Lower lobe of right lung (tissue), 2 donors: ENCODE measurements at places on chromosomes 12 and 14. TPM values are rescaled to one million over a fixed set of nuclear protein-coding genes. Genes with fewer than 3 reads are reported as not detected.

OSBPL8 gene
- total RNA-seq, result 82.7 TPM

GRCh38 chr14:39419272-39419671 is 13.0 kb downstream of the FBXO33 start:
- H3K27me3 ChIP-seq, result no peaks in the 10 kb centered on the region
- no peak overlapping the region for H3K4me3 ChIP-seq
- DNase-seq, result no peak
- no peak overlapping the region for H3K27ac ChIP-seq
- H3K36me3 ChIP-seq, result no peaks in the 10 kb centered on the region

CLEC14A gene
- 57.0 TPM for total RNA-seq

ZDHHC22 gene
- not detected for total RNA-seq

GRCh38 chr12:39451977-39452376 is 9.1 kb upstream of the KIF21A start:
- no peaks in the 10 kb centered on the region for H3K27me3 ChIP-seq
- no peak overlapping the region for H3K27ac ChIP-seq
- no peak overlapping the region for H3K4me3 ChIP-seq

MYH7 gene
- 0.09 TPM for total RNA-seq

DNA sequence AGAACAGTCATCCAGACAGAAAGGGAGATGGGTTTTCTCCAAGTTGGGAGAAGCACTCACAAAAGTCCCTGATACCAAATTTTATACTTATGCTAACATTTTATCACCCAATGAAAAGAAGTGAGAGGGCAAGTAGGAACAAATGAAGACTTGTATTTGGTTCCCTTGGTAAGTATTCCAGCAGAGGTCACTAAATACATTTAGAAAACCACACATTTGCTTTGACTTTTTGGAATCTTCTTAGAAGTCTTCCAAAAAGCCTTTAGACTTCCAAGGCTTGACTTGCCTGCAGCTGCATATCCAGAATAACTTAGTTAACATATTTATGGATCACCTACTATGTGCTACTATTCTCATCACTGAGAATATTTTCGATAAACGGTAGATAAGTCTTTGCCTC is 3.1 kb upstream of the GYS2 start:
- H3K4me3 ChIP-seq, result no peak overlapping the region
- no peaks in the 10 kb centered on the region for H3K36me3 ChIP-seq
- no peak overlapping the region for H3K27ac ChIP-seq
- no peaks in the 10 kb centered on the region for H3K4me1 ChIP-seq
- no peaks in the 10 kb centered on the region for H3K27me3 ChIP-seq
- DNase-seq, result no peak

DNA sequence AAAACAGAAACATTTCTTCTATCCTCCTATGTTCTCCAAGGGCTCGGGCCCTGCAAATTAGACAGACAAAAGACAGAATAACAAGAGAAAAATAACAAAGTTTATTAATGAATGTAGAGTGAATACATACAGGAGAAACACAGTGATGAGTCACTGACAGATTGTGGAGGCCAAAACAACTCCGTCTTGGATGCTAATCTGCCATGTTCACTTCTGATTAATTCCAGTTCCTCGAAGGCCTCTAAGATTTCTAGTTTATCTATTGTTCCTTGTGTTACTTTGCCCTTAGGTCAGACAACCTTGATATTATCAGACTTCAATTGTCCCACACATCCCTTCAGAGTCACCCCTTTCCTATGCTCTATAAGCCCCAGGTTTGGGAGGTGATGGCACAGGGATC is 26.8 kb upstream of the NEDD1 start:
- no peaks in the 10 kb centered on the region for H3K27me3 ChIP-seq
- no peak for DNase-seq
- H3K36me3 ChIP-seq, result no peaks in the 10 kb centered on the region

- DNase-seq, result no peak
- peak overlapping the region; percentile 93 for H3K27ac ChIP-seq
- H3K36me3 ChIP-seq, result peaks cover 38% of the 10 kb centered on the region
Measured at GRCh38 chr12:56188131-56188777, 1.0 kb downstream of the SMARCC2 start.

DNA sequence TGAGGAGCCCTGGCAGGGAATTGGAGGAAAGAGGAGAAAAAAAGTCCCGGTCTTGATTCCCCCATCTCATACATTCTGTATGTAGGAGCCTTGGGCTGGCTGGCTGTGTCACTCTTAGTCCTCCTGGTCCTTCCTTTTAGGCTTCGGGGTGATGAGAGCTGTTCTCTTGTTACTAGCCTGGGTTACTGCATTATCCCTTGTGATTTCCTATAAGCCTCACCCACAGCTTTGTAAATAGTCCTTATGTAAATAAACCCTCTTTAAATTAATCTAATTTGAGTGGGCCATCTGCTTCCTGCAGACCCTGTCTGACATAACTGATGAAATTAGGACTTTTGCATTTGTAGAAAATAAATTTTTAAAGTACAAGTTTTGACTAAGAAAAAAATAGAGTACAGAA is 19.2 kb downstream of the DNM1L start:
- no peak overlapping the region for H3K4me3 ChIP-seq
- no peak for DNase-seq
- peaks cover 3% of the 10 kb centered on the region for H3K36me3 ChIP-seq
- no peaks in the 10 kb centered on the region for H3K4me1 ChIP-seq
- H3K27ac ChIP-seq, result no peak overlapping the region
- no peaks in the 10 kb centered on the region for H3K27me3 ChIP-seq

RDH16 gene
- 0.53 TPM for total RNA-seq
